ENCODE measurements at places on chromosomes 5 and 9.

GRCh38 chr9:98070704-98071103 lies 14.2 kb downstream of the NANS start:
- DNase-seq, result no peak

GRCh38 chr9:84609779-84610178 lies 59.8 kb upstream of the NTRK2 start:
- DNase-seq, result no peak

GRCh38 chr9:124496075-124496449 lies 11.1 kb downstream of the NR5A1 start:
- peak; percentile 2 for DNase-seq

GRCh38 chr5:1815881-1816292 lies 14.7 kb downstream of the NDUFS6 start:
- no peak for DNase-seq

GRCh38 chr5:84259283-84260045 lies 125.2 kb downstream of the EDIL3 start:
- DNase-seq, result no peak

DNA sequence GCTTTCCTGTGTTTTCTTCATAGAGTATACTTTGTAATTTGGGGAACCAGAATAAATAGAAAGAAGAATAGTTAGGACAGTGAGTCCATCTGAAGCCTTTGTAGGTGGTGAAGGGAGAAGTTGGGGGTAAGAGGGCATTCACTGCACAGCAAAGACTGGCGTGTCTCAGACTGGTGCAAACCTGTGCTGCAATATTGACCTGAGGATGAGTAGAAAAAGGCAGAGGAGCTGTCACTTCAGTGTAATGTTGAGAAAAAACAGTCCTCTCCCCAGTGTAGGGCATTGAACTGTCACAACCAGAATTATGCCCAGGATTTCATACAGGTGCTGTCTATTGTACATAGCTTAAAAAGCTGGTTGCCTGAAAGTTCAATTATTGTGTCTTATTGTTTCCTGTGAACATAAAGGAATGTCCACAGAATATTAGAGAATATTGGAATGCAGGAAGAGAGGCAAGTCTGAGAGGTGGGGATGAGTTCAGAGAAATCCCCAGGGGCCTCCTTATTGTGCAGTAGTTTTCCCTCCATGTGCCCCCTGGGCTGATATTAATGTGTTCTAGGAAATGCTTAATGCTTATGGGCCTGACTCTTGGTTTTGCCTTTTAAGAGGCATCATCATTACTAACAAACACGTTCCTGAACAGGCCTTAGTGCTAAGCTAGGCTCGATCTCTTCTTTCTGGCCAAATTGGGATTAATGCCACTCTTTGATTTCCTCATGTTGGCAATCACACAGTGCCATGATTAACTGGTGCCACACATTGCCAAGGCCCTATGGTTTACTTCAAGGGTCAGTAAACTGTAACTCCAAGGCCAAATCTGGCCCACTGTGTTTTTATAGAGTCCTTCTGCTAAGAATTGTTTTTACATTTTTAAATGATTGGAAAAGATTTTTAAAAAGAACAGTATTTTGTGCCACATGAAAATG lies 34.0 kb downstream of the DAPK1 start:
- no peak for DNase-seq

GRCh38 chr5:143898381-143898780 lies 86.4 kb downstream of the HMHB1 start:
- no peak for DNase-seq

GRCh38 chr5:96079075-96079474 lies 117.4 kb upstream of the ELL2 start:
- no peak for DNase-seq

- DNase-seq, result no peak
Observed at GRCh38 chr5:121976979-121977378, 15.2 kb downstream of the SRFBP1 start.

GRCh38 chr9:135962696-135963307 lies 1.6 kb upstream of the UBAC1 start:
- no peak for DNase-seq

DNA sequence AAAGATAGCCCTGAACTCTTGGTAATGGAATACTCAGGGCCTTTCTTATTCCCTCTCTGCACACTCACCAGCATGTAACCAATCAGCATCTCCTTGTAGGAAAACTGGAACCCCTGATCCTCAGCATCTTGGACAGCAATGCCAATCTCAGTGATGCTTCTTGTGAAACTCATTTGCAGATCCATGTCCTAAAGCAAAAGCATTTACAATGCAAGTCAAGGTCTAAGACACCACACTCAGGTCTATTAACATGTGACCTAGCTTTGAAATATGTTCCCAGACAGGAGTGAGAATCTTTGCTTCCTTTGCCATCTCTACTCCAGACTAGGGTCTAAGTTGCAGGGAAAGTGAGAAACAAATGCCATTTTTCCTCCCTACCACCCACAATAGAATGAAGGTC lies 38.2 kb downstream of the MROH2B start:
- DNase-seq, result no peak

DNA sequence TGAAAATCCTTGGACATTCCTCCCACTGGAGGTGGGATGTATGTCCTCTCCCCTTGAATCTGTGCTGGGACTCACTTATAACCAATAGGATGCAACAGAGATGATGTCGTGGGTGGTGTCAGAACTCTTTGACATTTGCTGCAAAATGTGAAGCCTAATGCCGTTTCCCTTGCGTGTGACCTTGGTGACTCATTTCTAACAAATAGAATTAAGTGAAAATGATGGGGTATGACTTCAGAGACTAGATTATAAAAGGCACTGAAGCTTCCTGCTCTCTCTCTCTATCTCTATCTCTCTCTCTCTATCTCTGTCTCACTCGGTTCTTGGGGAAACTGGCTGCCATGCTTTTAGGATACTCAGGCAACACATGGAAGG lies 126.1 kb upstream of the STC2 start:
- no peak for DNase-seq

DNA sequence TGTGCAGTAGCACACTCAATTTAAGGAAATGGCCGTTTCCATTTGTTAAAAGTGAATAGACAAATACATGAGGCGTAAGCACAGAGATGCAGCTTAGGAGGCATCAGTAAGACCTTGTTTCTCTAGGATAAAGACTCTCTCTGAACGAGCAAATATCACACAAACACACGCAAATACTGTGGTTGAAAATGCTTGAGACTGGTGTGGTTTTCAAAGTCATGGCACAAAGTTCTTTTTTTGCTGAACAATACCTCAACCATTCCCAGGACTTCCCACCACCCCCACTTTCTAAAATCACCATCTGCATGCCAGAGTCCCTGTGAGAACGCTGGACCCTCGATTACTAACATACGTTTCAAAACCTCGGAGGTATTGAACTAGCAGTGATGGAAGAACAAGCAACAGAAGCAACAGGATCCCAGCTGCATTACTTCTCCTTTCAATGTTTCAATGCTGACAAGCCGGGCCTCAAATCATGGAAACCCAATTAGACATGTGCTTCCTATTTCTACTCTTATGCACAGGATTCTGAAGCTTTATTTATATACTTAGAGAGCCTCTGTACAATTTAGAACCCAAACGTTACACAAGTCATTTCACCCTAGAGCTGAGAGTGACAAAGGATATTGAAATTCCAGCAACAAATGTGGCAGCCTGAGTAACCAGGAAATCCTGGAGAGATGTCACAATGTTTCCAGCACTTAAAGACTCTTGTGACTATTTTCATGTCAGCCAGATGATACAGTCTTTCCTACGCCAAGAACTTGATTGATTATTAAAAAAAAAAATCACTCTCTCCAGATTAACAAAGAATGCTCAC lies 63.9 kb downstream of the CDC14B start:
- no peak for DNase-seq

DNA sequence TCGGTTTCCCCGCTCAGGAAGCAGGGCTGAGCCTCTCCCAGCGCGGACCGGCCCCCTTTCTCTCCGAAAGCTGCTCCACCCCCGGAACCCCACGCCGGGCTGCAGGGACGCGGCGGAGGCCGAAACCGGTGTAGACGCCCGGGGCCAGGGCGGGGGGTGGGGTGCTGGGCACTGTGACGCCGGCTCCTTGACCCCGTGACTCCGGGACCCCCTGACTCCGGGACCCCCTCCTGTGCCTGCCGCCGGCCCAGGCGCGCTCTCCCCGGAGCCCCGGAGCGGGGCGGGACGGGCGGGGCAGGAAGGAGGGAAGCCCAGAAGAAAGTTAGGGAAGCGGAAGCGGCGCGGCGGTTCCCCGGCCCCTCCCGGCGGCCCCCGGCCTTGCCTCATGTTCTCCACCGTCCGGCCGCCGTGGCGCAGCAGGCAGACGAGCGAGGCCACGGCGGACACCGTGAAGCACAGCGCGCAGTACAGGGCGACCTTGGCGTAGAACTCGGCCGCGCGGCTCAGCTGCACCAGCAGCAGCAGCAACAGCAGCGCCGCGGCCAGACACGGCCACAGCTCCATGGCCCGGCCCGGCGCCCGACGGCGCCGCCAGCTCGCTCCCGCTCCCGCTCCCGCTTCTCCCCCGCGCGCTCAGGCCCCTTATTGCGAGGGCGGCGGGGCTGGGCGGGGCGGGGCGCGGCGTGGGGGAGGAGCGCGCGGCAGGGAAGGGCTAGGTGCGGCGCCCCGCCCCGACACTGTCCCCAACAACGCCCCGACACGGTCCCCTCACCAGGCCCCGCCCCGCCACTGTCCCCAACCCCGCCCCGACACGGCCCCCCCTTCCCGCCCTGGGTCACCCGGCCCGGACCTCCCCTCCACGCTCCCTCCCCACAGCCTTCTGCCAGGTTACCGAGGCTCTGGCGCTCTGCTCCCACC lies at the start of gene AGPAT2:
Gene AGPAT2, minus strand, starts transcription at position 664 of the 918 bp plus-strand sequence. Its CDS starts 100 bp downstream, at position 564.
- peak; percentile 68 for DNase-seq

- no peak for DNase-seq
Observed at GRCh38 chr9:136860933-136861873, 4.9 kb downstream of the EDF1 start.

DNA sequence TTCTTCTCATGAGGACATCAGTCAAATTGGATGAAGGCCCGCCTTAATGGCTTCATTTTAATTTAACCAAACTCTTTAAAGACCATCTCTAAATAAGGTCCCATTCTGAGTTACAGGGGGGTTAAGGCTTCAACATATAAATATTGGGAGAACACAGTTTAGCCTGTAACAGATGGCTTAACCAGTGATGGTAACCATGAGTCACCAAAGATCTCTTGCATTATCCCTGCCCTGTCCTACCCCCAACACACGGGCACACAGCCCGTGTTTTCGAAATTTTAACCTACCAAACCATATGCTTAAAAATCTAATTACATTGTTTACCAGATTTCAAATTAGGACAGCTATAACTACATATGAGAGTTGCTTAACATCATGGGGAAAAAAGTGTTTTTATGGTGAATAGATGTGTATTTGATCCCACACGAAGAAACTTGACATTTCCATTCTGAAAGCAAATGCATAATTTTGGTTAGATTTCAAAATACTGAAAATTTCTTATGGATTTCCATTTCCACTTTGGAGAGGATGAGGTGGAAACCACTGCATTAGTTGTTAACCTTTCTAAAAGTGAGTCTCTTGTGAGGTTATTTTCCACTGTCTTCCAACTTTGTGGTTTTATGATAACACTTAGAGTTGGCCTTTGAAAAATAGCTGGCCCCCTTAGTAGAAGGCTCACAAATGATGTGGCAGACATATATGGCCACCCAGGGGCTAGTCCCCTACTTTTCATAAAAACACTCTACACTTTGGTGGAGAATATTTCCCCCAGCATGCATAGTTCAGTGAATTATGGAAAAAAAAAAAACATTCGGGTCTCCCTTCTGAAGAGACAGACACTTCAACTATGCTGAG lies 849.3 kb downstream of the TLE1 start:
- no peak for DNase-seq

DNA sequence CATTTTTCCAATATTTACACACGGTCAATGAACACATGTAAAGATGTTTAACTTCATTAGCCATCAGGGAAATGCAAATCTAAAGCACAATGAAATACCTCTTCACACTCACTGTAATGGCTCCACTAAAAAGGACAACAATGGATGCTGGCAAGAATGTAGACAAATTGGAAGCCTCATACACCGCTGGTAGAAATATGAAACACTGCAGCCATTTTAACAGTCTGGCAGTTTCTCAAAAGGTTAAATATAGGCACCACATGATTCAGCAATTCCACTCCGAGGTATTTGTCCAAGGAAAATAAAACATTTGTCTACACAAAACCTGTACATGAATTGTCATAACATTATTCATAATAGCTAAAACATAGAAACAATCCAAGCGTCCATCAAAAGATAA lies 20.0 kb downstream of the RNF145 start:
- DNase-seq, result no peak

GRCh38 chr9:94706922-94707321 lies 19.6 kb upstream of the AOPEP start:
- DNase-seq, result no peak

GRCh38 chr5:56900858-56901578 lies 8.4 kb upstream of the SETD9 start:
- peak; percentile 71 for DNase-seq

GRCh38 chr9:89295400-89295799 lies 15.6 kb upstream of the CKS2 start:
- no peak for DNase-seq

GRCh38 chr9:20593537-20593936 lies 28.8 kb downstream of the MLLT3 start:
- no peak for DNase-seq

GRCh38 chr5:77590347-77590746 lies 48.2 kb downstream of the OTP start:
- DNase-seq, result no peak

- peak; percentile 38 for DNase-seq
Observed at GRCh38 chr5:42718591-42718990, 38.0 kb upstream of the CCDC152 start.

- no peak for DNase-seq
Observed at GRCh38 chr9:78578072-78578471, 281.1 kb downstream of the PSAT1 start.

GRCh38 chr5:168039566-168040248 lies 251.7 kb upstream of the WWC1 start:
- no peak for DNase-seq

DNA sequence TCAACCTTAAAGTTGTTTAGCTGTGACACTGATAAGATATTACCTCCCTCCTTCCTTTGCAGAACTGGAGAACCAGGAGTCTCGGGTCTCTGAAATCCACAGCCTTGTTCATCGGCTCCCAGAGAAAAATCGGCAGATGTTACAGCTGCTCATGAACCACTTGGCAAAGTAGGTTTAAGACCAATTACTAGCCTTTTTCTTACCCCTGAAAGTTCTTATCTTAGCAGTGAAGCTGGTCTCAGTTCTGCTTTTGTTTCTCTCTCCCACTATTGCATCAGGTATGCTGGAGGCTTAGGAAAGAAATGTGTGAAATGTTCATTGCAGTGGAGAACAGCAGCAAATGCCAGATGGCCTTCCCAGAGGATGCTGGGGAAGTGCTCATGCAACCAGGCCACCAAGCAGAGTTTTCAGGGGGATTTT lies 287.4 kb downstream of the ARHGAP26 start:
- DNase-seq, result no peak
